NCI-H2107 (cell line): ENCODE measurements at places on chromosomes 5 and 9.

DNA sequence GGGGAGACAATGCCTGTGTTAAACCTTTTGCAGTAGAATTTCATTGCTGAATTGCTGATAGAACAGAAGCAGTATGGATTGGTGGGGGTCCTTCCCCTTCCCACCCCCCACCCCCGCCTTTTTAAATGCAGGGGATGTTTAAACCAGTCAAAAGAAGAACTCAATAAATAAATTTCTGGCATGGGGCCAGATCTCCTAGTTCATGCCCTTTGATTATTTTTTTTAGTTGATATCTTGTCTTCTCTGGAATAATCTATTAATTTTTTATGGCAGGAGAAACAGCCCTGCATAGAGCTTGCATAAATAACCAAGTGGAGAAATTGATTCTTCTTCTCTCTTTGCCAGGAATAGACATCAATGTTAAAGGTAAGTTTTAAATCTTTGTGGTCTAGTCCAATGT, 72.8 kb downstream of the SLF1 start:
- DNase-seq, result no peak

DNA sequence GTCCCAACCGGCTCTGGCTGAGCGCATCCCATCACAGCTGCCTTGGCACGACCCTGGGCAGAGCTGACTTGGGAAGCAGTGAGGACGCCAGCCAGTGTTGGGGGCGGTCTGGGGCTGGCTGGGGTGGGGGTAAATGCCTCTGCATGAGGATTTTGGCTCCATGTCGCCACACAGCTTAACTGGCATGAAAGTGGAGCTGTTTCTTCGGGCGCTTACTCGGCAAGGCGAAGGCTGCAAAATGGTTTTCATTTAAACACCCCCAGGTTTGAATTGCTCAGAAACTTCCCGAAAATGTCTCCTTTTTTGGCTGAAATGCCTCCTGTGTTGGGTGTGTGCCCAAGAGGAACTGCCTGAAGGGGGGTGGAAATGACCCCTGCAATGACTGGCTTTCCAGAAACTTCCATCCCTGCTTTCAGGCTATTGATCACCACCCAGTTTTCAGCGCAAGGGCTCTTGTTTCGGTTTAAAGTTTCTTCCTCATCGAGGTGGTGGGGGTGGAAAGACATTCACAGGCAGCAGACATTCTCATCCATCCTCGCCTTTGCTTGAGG, 38.3 kb downstream of the PTGES start:
- no peak for DNase-seq

- DNase-seq, result no peak
These were observed at the start of gene STOM for GRCh38 chr9:121369595-121370265. STOM (minus strand) TSS chr9:121370250; CDS start chr9:121370187, 63 bp downstream.

DNA sequence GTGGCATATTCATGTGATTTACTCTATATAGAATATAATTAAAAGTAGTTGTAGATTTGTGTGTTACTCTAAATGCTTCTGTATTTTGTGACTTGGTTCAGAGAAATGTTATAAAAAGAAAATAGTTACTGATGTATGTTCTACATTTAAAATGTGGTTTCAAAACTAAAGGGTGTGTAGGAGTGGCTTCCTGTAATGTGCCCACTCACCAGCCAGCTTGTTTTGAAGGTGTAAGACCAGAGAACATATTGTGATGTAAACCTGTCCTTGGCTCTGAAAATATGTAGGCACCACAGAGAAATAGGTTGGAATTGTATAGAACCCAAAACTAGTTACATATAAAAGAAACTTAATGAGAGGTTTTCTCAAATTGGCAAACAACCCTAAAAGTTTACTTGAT, 51.2 kb upstream of the ARRDC3 start:
- no peak for DNase-seq

- no peak for DNase-seq
These were observed 41.2 kb upstream of the TRIO start for GRCh38 chr5:14101922-14102321.

GRCh38 chr5:89988129-89988810, 421.3 kb downstream of the CETN3 start:
- DNase-seq, result no peak

GRCh38 chr5:32586276-32586599, 881 bp downstream of the SUB1 start:
- DNase-seq, result no peak

DNA sequence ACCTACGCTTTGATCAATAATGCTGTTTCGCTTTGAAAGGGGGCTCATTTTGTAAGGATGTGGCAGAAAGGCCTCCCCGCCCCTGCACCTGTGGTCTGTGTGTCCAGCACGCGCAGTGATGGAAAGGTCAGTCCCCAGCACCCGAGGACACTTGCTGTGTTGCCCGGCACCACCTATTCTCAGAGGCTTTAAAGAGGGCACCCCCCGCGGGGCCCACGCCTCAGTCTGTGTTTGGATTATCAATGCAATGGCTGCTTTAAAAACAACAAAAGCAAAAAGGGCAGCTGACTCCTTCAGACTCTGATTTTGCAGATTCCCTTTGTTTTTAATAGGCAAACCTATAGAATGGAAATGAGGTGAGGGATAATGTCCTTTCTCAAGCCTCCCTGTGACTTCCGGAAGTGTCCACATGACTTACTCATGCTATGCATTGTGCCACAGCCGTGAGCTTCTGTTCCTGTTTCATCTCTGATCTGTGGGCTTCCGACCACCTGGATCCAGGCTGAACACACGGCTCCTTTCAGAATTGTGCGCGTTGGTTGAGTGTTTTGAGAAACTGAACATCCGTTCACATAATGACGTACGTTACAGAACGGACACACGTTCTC, 416.2 kb downstream of the IRX2 start:
- no peak for DNase-seq

DNA sequence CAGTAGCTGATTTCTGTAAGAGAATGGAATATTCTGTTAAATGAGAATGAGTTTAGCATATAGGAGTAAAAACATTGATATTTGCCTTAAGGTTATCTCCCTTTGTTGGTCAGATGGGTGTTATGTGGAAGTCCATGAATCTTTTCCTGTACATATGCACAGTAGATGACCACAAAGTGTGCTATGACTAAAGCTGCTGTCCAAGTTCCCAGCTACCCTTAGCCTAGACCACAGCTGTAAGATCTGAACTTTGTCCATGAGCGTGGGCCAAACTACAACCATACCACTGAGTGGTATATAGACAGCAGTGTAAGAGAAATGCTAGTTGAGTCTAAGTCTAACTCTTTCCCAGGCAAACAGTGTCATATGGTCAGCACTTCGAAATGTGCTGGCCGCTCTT, 48.8 kb downstream of the CD180 start:
- no peak for DNase-seq

- no peak for DNase-seq
These were observed 172.7 kb downstream of the CHSY3 start for GRCh38 chr5:130077007-130077406.

DNA sequence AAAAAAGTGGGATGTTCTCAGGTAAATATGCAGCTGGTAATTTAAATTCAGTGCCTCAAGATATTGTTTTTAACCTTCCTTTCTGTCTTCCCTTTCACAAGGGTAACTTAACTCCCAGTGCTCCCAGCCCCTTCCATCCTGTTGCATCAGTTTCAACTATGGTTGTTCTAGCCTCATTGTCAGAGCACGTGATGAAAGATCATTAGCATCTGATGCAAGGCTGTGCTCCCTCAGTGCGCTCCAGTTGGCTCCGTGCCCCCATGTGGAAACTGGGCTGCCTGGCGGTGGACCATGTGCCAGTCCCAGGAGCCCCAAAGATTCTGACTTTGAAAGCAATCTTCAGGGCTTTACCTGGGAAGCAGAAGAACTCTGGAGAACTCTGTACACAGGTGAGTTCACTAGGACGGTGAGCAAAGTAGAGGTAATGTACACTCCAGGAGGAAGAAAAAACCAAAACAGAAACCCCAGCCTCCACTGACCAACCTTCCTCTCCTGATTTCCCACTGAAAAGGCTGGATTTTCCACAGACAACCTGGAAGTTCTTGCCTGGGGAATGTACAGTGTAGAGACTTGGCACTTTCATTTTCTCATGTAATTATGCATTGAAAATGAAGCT, 96.9 kb downstream of the SLC1A3 start:
- DNase-seq, result no peak

DNA sequence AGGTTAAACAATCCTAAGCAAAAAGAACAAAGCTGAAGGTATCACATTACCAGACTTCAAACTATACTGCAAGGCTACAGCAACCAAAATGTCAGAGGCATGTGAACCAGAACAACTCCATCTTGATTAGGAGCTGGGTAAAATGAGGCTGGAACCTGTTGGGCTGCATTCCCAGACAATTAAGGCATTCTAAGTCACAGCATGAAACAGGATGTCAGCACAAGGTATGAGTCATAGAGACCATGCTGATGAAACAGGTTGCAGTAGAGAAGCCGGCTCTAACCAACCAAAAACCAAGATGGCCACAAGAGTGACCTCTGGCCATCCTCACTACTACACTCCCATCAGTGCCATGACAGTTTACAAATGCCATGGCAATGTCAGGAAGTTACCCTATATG, 252.0 kb downstream of the RASEF start:
- no peak for DNase-seq

GRCh38 chr5:139486201-139486600, 3.6 kb upstream of the STING1 start:
- no peak for DNase-seq

- DNase-seq, result no peak
These were observed 18.5 kb downstream of the MRPS27 start for GRCh38 chr5:72301557-72301956.

- no peak for DNase-seq
These were observed 446.9 kb upstream of the CD180 start for GRCh38 chr5:67643536-67643935.

DNA sequence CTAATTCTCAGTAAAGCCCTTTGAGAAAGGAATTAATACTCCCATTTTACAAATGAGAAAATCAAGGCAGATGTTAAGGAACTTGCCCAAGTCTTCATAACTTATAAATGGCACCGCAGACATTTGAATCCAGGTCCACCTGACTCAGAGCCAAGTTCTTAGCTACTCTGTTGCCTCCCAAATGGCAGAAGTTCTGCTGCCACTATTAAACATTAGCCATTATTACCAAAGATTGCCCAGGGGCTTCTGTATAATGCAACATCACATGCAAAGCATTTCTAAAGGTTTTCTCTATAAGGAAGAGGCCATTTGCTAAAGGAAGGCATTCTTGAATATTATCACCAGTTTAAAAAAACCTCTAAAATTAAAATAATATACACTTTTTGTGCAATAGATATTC, 28.3 kb downstream of the TPD52L3 start:
- DNase-seq, result no peak

- no peak for DNase-seq
These were observed 877 bp downstream of the SH3GLB2 start for GRCh38 chr9:129027224-129027684.

DNA sequence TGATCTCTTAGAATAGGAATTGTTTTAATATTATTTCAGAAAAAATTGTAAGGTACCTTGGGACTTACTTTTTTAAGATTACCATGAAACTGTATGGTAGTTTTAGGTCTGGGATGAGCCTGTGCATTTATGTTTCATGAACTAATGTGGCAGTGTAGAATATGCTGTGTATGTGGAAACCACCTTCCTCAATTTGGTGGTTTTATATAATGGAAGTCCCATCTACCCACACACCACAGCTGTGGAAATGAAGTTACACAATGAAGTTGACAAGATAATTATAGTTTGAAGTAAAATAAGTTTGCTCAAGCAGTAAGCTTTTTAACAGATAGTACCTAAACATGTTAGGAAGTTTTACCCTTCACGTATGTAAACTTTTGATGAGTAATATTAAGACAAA, 24.4 kb downstream of the WDR36 start:
- no peak for DNase-seq

DNA sequence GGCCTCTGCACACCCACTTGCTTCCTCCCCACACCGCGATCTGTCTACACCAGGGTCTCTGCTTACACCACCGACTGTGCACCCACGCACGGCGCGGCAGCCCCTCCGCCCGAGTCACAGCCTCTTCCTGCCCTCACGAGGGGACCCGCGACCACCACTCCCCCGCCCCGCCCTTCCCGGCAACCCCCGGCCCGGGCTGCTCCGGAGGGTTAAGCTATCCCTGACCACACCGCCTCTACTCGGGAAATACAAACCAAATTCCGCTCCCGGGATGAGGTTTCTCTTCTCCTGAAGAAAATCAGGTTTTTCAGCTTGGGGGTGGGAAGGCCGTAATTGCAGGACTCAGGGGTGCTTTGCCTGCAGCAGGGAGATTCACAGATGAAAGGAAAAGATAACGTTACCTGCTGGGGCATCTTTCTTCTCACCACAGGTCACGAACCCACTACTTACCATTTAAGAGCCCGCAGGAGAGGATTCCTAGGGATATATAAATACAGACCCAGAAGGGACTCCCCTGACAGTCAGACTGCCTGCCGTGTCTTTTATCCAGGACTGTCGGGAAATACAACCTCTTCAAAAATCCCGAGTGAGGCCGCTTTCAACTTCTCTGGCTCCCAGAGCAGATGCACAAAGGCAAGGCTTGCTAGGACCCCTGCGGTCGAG, 63.5 kb downstream of the ROR2 start:
- no peak for DNase-seq

DNA sequence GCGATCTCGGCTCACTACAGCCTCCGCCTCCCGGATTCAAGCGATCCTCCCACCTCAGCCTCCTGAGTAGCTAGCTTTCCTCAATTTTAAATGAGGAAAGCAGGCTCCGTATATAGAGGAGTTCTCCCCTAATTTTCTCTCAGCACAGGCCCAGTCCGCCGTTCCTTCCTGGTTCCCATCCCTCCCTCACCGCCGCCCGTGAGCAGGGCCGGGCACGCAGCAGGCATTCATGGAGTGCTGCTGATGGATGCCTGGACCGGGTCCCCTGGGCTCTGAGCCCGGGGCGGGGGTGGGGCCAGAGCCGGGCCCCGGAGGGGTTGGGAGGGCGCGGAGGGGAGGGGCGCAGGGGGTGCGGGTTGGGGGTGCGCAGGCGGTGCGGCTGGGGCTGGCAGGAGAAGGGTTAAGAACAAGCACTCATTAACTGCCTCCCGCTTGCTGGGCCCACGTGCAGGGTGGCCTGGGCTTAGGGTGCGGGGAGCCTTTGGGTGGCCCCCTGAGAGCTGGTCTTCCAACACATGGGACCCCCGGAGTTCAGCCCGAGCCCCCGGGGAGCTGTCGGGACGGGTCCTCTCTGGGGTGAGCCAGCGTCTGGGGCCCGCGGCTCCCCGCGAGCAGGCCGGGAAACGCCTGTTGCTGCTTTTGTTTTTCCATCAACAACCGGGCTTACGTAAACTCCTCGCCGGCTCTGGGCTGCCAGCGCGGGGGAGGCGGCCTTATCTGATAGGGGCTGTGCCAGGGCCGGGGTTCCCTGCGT, 33.7 kb downstream of the LHX2 start:
- no peak for DNase-seq

DNA sequence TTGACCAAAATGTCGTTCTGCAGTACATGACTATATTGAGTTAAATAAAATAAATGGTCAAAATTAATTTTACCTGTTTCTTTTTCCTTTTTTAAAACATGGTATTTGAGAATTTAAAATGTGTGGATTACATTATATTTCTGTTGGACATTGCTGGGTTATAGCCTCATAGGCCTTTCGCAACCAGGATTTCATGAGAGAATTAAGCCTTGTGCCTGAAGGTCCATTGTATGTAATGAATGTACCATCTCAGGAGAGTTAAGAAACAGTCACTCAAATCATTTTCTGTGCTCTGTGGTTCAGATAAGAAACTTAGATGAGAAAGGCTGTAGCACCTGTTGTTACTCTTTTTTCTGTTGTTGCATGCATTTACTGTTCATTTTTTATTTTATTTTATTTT, 103.5 kb downstream of the ANGPTL2 start:
- DNase-seq, result no peak

GRCh38 chr5:82295144-82295543, 17.0 kb upstream of the RPS23 start:
- no peak for DNase-seq
